ENCODE measurements at places on chromosomes 1 and 21. TPM values are rescaled to one million over a fixed set of nuclear protein-coding genes. Genes with fewer than 3 reads are reported as not detected.

The SIPA1L2 gene
- polyA plus RNA-seq = 0.08 TPM

The SPATA46 gene
- not detected for polyA plus RNA-seq

The HOOK1 gene
- polyA plus RNA-seq = 21.0 TPM

- no peak for DNase-seq
- peaks cover 38% of the 10 kb centered on the region for H3K36me3 ChIP-seq
- no peaks in the 10 kb centered on the region for H3K27me3 ChIP-seq
- no peak within 1 kb of the TSS for H3K4me3 ChIP-seq
- H3K4me1 ChIP-seq = peaks cover 7% of the 10 kb centered on the region
Measured at GRCh38 chr1:32362474-32363313, at the start of the genes FAM229A and TSSK3. FAM229A (minus strand) TSS chr1:32362485; CDS start chr1:32362091, 394 bp downstream. TSSK3 (plus strand) TSS chr1:32362539; CDS start chr1:32362702, 163 bp downstream.

The AGRN gene
- 1.2 TPM for polyA plus RNA-seq

- DNase-seq = no peak
- no peaks in the 10 kb centered on the region for H3K27me3 ChIP-seq
- H3K4me3 ChIP-seq = no peak overlapping the region
- H3K4me1 ChIP-seq = no peaks in the 10 kb centered on the region
- H3K36me3 ChIP-seq = peaks cover 46% of the 10 kb centered on the region
- no peak overlapping the region for H3K27ac ChIP-seq
Measured at GRCh38 chr1:8356256-8357209, 38.6 kb downstream of the SLC45A1 start.

GRCh38 chr1:41158147-41158875, 83.8 kb downstream of the SCMH1 start:
- H3K36me3 ChIP-seq = no peaks in the 10 kb centered on the region
- no peak overlapping the region for H3K4me3 ChIP-seq
- no peaks in the 10 kb centered on the region for H3K27me3 ChIP-seq
- H3K27ac ChIP-seq = no peak overlapping the region

The GJC2 gene
- polyA plus RNA-seq = not detected

- no peak for DNase-seq
- H3K4me3 ChIP-seq = no peak overlapping the region
- no peaks in the 10 kb centered on the region for H3K27me3 ChIP-seq
- H3K4me1 ChIP-seq = no peaks in the 10 kb centered on the region
Measured at GRCh38 chr1:23651069-23651808, 40.4 kb upstream of the RPL11 start.

DNA sequence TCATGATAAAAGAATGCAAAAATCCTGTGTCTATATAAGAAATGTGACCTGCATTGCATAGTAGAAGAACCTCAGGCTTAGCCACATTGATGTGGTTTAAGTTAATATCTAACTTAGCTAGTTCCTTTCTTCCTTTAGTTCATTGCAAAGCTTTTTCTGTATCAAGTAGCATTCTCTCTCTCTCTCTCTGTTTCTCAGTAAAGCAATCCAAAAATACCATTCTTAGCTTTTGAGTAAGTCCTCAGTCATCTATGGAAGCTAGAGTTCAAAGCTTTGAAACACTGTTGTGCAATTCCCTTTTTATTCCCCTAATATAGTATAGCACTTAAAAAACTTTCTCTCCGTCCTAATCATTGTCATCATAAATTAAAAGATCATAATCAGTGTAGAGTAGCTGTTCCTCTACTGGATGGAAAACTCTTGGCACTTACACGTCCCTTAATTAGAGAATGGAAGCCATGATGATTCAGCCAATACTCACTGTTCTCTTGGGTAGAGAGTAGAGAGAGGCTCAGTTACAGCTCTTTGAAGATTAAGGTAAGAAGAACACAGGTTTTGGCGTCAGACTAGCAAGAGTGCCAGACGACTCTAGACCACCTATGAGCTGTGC, 350.3 kb upstream of the LYPLAL1 start:
- no peaks in the 10 kb centered on the region for H3K4me1 ChIP-seq
- no peak overlapping the region for H3K27ac ChIP-seq
- H3K36me3 ChIP-seq = no peaks in the 10 kb centered on the region
- no peaks in the 10 kb centered on the region for H3K27me3 ChIP-seq

The KRTAP13-2 gene
- polyA plus RNA-seq = not detected

The LCE1F gene
- not detected for polyA plus RNA-seq

The LIPI gene
- polyA plus RNA-seq = not detected

DNA sequence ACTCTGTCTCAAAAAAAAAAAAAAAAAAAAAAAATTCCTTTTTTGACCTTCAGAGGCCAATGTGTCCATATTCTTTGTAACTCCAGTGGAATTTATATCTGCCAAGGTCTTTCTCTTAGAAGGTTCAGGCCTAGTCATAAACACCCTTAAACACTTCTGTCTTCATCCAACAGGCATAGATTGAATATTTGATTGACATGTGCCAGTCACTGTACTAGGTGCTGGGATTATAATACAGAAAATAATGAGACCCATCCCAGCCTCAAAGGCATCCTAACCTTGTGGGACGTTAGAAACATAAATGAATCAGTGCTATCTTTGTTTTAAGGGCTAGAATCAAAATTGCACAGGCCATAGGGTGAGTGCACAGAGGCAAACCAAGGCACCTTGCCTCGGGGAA, 62.9 kb upstream of the SERBP1 start:
- H3K4me1 ChIP-seq = no peaks in the 10 kb centered on the region
- H3K36me3 ChIP-seq = no peaks in the 10 kb centered on the region
- DNase-seq = no peak
- H3K27me3 ChIP-seq = no peaks in the 10 kb centered on the region
- H3K4me3 ChIP-seq = no peak overlapping the region
- no peak overlapping the region for H3K27ac ChIP-seq

DNA sequence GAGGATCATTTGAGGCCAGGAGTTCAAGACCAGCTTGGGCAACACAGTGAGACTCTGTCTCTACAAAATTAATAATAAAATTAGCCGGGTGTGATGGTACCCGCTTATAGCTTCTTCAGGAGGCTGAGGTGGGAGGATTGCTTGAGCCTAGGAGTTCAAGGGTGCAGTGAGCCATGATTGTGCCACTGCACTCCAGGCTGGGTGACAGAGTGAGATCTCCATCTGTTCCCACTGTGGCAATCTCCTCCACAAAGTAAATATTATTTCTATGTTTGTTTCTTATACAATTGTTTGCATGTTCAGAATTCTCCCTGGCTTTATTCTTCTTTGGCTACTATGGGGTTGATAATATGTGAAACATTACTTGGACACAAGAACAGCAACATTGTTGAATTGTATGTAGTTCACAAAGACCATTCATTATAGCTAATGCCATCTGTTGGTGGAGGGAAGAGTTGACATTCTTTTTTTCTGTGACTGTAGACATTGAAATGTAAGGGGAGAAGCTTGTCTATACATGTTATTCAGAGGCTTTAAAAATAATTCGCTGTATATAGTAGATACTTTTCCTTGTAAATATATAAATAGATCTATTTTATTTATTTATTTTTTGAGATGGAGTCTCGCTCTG, 47.8 kb upstream of the SRSF10 start:
- no peaks in the 10 kb centered on the region for H3K36me3 ChIP-seq
- no peaks in the 10 kb centered on the region for H3K27me3 ChIP-seq
- DNase-seq = peak; percentile 16
